ENCODE measurements at places on chromosomes 11 and 22.

DNA sequence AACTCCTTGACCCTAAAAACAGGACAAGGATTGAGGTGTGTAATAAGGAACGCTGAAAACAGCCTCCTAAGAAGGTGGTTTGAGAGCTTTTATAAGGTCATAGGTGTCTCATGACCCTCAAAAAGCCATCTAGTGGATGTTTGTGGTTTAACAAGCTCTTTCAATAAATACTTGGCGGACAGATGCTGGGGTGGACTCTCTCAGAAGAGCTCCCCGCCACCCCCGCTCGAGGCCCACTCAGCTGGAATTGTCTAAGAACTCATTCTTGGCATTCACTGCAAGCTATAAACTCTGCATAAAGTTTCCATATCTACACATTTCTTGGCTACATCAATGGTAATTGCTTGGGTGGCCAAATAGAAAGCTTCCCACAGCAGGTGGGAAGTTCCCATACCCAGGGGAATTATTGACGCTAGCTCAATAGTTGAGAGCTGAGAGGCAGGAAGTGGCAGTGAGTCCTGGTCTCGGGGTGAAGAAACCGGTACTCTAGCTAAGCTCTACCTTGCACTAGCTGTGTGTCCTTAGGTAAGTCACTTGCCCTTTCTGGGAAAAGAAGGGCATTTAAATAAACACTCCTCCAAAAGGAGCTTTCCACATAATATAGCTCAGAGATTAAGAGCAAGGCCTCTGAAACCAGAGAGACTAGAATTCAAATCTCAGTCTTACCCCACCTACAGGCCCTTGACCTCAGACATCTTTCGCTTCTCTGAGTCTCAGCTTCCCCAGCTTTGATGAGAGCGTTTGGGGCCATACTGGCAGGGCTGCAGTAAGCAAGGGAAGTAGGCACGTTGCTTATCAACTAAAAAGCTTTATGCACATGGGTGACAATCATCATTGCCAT lies 6.4 kb downstream of the MS4A15 start:
- DNase-seq, result no peak

GRCh38 chr22:36419177-36419911 lies 31.6 kb upstream of the MYH9 start:
- no peak for DNase-seq

GRCh38 chr11:120524536-120525085 lies 13.1 kb downstream of the GRIK4 start:
- no peak for DNase-seq

- no peak for DNase-seq
Measured at GRCh38 chr11:33262011-33262645, 4.9 kb downstream of the HIPK3 start.

DNA sequence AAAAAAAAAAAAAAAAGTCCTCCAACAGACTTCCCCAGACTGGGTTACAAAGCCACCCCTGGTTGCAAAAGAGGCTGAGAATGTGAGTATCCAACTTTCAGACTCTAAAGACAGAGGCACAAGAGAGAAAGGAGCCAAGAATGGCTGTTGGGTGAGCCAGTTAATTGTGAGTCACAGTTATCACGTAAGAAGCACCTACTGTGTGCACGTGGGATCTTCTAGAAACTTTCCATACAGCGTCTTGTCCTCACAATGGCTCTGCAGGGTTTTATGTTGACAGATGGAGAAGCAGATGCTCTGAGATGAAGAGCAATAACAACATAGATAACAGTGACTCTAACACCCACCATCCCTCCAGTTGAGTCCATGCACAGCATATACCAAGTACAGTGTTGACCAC lies 41.0 kb downstream of the CD82 start:
- no peak for DNase-seq
